ENCODE measurements at places on chromosomes 12 and 14. TPM values are rescaled to one million over a fixed set of nuclear protein-coding genes. Genes with fewer than 3 reads are reported as not detected.
A peak's percentile ranks its signal among the peaks of the same experiment; 100 is the strongest.

Gene LRTM2
- 0.81 TPM for polyA plus RNA-seq

Gene CD63
- polyA plus RNA-seq = 770 TPM

Gene SUOX
- 16.1 TPM for polyA plus RNA-seq

Gene ZNF268
- polyA plus RNA-seq = 6.8 TPM

Gene ACSM4
- 0.09 TPM for polyA plus RNA-seq

DNA sequence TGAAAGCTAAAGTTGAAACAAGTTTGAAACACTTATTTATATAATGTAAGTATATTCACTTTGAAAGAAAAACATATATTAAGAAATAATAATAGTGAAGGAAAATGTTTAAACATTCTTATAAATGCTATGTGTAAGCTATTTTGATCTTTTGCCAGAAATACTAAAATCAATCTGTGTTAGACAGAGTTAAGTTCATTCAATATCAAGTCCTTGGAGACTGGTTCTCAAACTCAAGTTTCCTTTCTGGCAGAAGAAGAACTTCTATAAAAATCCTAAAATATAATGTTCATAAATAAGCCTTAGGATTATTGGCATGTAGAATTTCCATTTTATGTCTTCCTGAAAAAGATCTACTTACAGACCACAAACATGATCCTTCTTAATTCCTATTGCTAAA is 45.3 kb downstream of the TAOK3 start:
- no peak for DNase-seq

- no peak for DNase-seq
These were observed 302.1 kb downstream of the RMST start for GRCh38 chr12:97764700-97765099.

- no peak for DNase-seq
These were observed 6.1 kb downstream of the KRT3 start for GRCh38 chr12:52789637-52790426.

DNA sequence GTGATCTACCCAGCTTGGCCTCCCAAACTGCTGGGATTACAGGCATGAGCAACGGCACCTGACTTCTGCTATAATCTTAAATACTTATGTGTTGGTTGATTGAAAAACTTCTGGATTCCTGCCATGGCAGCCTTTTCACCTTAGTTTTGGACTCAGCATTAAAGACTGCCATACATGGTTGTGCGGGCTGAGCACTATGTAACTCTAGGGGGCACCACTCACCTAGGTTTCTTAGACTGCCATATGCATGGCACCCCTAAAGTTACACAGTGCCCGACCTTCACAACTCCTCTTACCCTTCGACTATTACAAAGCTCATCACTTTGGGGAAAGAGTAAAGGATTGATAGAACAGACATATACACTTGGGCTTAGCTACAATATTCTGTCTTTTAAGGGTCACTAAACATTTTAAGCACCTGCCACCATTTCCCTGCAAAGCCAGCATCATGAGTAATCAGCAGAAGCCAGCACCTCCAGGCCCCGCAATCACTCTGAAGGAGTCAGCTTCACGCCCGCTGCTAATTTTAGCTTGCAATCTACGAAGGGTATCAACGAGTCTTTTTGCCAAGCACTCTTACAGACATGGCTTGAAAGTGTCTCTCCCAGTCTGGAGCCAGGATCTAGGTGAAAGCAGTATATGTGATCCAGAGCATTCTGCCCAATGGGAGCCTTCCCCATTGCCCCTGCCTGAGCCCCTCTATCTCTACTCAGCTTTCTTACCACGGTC is 59.8 kb downstream of the SUDS3 start:
- DNase-seq = no peak

GRCh38 chr14:39988939-39989338 is 556.7 kb upstream of the FBXO33 start:
- DNase-seq = peak; percentile 29

- no peak for DNase-seq
These were observed 54.0 kb upstream of the BBS10 start for GRCh38 chr12:76402259-76402658.

DNA sequence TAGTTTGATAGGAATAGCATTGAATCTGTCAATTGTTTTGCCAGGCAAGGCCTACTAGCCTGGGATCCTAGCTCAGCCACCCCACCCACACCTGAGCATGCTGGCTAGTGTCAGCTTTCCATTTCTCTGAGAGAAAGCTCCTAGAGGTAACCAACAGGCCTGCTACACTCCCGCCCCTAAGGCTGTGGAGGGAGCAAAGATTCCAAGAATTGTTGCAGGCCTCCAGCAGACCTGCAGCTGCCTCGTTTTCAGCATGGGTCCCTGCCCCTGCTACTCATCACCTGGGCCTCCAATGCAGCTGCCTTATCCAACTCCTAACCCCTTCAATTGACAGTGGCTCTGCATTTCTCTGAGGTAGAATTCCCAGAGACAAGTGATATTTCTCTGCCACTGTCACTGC is 852.4 kb upstream of the MDGA2 start:
- no peak for DNase-seq

- DNase-seq = no peak
These were observed 54.2 kb downstream of the RCOR1 start for GRCh38 chr14:102646615-102647014.

DNA sequence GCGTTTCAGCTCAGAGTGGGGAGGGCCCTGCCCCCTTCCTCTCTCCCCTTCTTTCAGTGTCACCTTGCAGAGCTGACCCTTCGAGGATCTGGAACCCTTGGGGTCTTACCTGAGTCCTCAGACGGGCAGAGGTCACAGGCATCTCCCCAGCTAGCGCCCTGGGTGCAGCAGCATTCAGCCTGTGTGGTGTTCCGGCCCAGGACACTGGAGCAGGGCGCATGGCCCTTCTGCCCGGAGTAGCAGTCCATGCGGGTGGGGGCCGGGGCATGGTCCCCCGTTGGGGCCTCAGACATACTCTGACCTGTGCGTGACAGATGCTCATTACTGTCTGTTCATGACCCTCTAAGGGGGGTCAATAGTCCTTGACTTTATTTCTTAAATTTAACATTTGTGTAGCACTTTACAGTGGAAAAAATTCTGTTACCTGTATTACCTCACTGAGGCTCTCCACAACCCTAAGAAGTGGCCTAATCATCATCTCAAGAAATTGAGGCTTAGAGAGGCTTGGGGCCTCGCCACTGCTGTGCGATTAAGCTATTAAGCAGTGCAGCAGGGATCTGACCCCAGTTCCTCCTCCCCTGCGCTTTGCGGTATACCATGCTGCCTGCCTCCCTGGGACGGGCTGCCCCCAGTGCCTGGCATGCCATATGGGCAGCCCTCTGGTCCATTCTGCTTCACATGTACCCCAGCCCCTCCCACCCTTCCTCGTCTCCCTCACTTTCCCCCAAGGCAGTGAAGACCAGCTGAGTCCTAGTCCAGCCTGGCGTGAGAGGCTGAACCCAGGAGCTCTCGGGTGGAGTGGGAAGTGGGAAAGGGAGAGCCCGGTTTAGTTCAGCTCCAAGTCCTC is 11.5 kb downstream of the ISCA2 start:
- no peak for DNase-seq

DNA sequence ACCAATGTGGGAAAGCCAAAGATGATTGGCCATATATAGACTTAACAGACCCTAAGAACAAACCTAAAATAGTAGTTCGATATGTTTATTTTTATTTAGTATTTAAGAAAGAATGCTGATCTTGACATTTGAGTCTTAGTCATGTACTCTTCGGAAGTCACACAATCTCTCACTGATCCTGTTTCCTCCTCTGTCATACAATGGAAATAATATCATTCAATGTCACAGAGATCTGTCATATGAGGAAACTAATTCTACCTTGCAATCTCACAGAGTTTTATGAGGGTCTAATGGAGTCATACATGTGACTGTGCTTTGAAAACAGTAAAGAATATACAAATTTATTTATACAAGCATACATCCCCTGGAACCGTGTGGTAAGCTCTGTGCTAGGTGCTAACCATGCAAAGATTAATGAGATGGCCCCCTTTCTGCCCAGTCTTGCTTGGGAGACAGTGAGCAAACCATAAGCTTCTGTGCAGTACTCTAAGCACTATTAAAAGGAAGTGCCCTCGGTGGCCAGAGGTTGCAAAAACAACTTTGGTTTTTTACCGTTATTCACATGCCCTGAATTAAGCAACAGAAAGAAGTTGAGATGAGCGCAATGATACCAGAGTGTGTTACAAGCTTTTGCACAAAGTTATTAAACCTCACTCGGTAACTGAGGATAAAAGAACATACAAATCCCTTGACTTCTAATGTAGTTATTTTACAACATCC is 1.7 kb upstream of the LIN7A start:
- DNase-seq = no peak

DNA sequence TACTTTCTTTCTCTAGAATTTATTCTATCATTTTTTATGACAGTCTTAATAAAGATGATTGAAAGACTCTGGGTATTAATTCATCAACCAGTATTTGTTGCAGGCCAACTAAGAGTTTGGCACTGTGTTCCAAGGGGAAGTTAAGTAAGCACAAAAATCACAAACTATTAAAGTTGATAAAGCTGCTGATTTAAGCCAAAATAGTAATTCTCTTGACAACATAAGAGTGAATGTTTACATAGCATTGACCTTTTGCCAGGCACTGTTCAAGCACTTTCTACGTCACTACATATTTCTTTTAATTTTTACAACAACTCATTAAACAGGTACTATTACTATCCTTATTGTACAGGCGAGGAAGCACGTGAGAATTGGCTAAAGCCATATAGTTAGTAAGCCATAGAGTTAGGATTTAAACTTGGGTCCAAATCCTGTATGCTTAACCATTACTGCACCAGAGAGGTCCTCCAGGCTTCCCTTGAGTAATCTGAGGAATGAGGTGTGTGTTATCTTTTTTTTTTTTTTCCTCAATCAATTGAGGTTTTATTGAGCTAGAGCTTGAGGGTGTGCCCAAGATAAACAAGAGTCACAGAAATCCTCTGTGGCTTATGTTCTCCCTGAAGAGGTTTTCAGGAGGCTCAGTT is 1009.6 kb downstream of the DIO2 start:
- no peak for DNase-seq

- no peak for DNase-seq
These were observed 99.4 kb upstream of the CCDC91 start for GRCh38 chr12:28090835-28091234.

DNA sequence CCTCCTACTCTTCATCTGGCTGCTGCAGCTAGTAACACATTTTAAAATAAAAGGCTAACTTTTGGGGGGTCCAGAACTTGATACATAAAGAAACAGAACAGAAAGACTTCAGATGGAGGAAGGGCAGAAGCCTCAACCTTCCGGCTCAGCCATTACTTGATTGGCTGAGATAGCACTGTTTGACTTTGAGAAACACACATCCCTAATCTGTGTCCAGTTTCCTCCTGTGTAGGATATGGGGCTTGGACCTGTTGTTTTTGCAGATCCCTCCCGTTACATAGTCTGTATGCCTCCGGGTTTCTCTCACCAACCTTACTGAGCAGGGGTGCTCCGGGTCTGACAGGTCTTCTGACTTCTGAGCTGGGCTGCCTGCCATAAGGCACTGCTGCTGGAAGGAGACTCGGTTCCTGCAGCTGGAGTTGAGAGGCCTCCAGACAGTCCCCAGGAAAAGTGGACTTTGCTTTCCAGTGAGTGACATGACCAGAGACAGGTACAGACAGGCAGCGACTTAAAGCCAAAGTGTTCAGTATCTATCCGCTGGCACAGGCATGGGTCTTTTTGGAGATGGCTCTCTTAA is 8.3 kb upstream of the ZNF641 start:
- DNase-seq = no peak

DNA sequence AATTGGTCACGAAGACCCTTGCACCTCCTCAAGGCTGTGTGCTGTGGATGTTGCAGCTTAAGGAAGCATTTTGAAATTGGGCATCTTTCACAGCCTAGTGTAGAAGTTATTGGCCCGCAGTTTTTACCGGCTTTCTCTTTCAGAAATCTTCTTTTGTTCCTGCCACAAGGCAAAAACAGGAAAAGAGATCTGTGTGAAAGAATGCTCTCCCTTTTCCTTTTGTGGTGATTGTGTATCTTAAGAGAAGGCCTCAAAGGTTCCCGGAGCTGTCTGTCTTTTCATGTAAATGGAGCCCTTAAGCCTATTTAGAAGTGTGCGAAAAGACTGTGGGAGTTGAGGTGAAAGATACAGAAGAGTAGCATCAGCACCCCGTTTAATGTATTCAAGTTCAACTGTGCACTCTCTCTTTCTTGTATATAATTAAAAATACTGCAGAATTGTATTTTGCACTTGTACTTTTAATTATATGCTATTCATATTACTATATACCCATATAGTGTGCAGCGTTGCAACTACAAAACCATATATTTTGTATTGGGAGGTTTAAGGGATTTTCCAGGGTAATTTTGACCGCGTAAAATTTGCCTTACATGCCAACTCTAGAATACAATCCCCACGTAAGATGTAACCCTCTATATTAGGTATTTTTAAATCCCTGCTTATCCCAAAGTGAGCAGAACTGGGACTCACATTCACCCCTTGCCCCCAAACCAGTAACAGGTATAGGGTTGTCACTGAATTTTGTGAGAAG is 441.7 kb downstream of the RAD51B start:
- no peak for DNase-seq
